ENCODE measurements at places on chromosomes 11 and 22. TPM values are rescaled to one million over a fixed set of nuclear protein-coding genes. Genes with fewer than 3 reads are reported as not detected.

PATE1 gene
- not detected for total RNA-seq

NAV2 gene
- 0.28 TPM for total RNA-seq

CRYBA4 gene
- not detected for total RNA-seq

ZC3H12C gene
- total RNA-seq = 7.5 TPM

PGM2L1 gene
- total RNA-seq = 4.9 TPM

GRCh38 chr11:69209421-69210309, 53.9 kb downstream of the SMIM38 start:
- no peak overlapping the region for H3K27ac ChIP-seq
- H3K27me3 ChIP-seq = peaks cover 11% of the 10 kb centered on the region
- peaks cover 19% of the 10 kb centered on the region for H3K4me1 ChIP-seq
- no peak for DNase-seq
- H3K36me3 ChIP-seq = no peaks in the 10 kb centered on the region

DNA sequence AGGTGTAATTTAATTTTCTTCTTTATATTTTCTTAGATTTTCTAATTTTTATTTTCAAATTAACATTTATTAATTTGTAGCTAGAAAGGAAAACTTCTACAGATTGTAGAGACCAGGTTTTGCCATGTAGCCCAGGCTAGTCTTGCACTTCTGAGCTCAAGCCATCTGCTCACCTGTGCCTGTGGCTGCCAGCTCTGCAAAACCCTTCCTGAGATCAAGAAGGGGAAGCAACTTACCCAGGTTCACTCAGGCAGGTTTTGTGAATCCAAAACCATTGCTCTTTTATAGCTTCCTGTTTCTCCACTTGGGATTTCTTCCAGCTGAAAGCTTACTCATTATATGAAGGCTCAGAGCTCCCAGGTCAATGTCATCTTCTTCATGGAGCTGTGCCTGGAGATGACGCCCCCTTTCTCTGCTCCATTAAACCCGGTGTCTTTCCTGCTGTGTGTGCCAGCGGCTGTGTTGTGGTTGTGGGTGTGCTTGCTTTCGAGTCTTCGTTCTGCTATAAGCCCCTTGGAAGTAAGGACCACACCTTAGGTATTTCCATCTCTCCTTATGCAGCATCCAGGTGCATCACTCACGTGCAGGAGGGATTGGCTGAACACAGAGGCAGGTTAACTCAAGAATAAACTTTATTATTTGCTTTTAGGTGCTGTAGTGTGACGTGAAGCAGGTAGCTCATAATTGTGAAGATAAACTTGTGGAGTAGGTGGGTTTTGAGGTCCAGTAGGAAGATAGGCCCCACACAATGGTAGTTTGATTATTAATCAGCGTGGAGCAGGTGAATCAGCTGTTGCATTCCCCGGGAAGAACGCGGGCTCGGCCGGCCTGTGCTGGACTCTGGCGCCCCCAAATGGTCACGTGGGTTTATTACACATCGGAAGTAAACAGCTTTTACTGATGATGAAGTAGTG, 42.2 kb upstream of the INCENP start:
- peak; percentile 93 for DNase-seq
- no peak overlapping the region for H3K27ac ChIP-seq
- H3K4me1 ChIP-seq = peaks cover 6% of the 10 kb centered on the region
- H3K4me3 ChIP-seq = peak overlapping the region; percentile 17
- H3K27me3 ChIP-seq = peaks cover 6% of the 10 kb centered on the region

GRCh38 chr22:35177811-35178210, 79.5 kb upstream of the HMGXB4 start:
- no peak overlapping the region for H3K27ac ChIP-seq
- no peak overlapping the region for H3K4me3 ChIP-seq
- no peaks in the 10 kb centered on the region for H3K36me3 ChIP-seq
- DNase-seq = no peak
- no peaks in the 10 kb centered on the region for H3K27me3 ChIP-seq

GRCh38 chr22:43001271-43002201, 13.4 kb downstream of the PACSIN2 start:
- peak overlapping the region; percentile 52 for H3K4me3 ChIP-seq
- DNase-seq = peak; percentile 67
- H3K4me1 ChIP-seq = peaks cover 69% of the 10 kb centered on the region
- peak overlapping the region; percentile 67 for H3K27ac ChIP-seq

- no peak overlapping the region for H3K27ac ChIP-seq
- H3K36me3 ChIP-seq = no peaks in the 10 kb centered on the region
- H3K4me1 ChIP-seq = no peaks in the 10 kb centered on the region
- no peaks in the 10 kb centered on the region for H3K27me3 ChIP-seq
Observed at GRCh38 chr22:32754413-32755041, 47.0 kb upstream of the TIMP3 start.

- no peak overlapping the region for H3K4me3 ChIP-seq
- H3K27me3 ChIP-seq = no peaks in the 10 kb centered on the region
- no peak overlapping the region for H3K27ac ChIP-seq
- H3K4me1 ChIP-seq = no peaks in the 10 kb centered on the region
- H3K36me3 ChIP-seq = no peaks in the 10 kb centered on the region
Observed at GRCh38 chr22:27311698-27312550, 489.6 kb downstream of the MN1 start.

- H3K27ac ChIP-seq = peak overlapping the region; percentile 58
- no peaks in the 10 kb centered on the region for H3K27me3 ChIP-seq
- no peak for DNase-seq
- peaks cover 61% of the 10 kb centered on the region for H3K4me1 ChIP-seq
Observed at GRCh38 chr22:31954535-31955523, 10.5 kb downstream of the YWHAH start.

- no peak for DNase-seq
- H3K36me3 ChIP-seq = no peaks in the 10 kb centered on the region
- H3K27ac ChIP-seq = no peak overlapping the region
- H3K27me3 ChIP-seq = peaks cover 4% of the 10 kb centered on the region
- H3K4me1 ChIP-seq = peaks cover 6% of the 10 kb centered on the region
- no peak overlapping the region for H3K4me3 ChIP-seq
Observed at GRCh38 chr22:35622191-35622913, 5.2 kb upstream of the MB start.

GRCh38 chr11:120236169-120237107, 3.5 kb upstream of the POU2F3 start:
- H3K27me3 ChIP-seq = peaks cover 66% of the 10 kb centered on the region
- no peak for DNase-seq
- peaks cover 8% of the 10 kb centered on the region for H3K4me1 ChIP-seq
- no peak overlapping the region for H3K4me3 ChIP-seq
- no peak overlapping the region for H3K27ac ChIP-seq
- H3K36me3 ChIP-seq = no peaks in the 10 kb centered on the region

- H3K27ac ChIP-seq = no peak overlapping the region
- H3K4me1 ChIP-seq = peaks cover 4% of the 10 kb centered on the region
- H3K27me3 ChIP-seq = no peaks in the 10 kb centered on the region
- peaks cover 1% of the 10 kb centered on the region for H3K36me3 ChIP-seq
Observed at GRCh38 chr22:48188231-48188721, 1425.8 kb downstream of the TBC1D22A start.

DNA sequence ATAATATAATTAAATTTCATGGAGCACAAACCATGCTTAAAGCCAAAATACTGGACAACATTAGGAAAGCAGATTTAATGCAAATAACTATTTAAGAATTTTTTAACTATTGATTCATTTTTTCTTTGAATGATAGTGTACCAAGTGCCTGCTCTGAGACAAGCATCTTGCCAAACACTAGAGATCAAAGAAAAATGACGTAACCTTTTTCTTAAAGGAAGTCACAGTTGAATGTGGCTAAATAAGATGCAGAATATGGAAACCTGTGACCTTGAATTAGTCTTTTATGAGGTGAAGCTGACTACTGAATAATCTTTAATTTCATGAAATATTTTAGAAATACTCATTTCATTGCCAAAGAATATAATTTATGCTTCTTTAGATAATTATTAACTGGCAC, 104.0 kb downstream of the MSANTD4 start:
- no peaks in the 10 kb centered on the region for H3K4me1 ChIP-seq
- no peak overlapping the region for H3K27ac ChIP-seq
- no peaks in the 10 kb centered on the region for H3K27me3 ChIP-seq
- no peaks in the 10 kb centered on the region for H3K36me3 ChIP-seq
